ENCODE measurements at places on chromosomes 2 and 18.

DNA sequence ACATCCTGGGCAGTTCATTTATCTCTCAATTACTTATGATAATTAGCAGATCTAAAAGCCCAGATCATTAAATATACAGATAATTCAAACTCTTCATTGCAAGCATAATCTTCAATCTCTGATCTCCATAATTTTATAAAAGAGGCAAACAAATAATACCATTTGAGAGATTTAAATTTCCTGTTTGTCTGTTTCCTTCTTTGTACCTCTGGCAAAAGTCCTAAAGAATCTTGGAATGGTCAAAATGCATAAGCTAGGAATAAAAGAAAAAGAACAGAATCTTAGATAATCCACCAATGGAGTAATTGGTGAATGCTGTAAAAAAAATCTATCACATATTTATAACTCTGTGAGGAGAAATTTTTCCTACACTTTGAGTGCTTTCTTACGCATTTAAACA is 1080.9 kb upstream of the ZEB2 start:
- DNase-seq: no peak

DNA sequence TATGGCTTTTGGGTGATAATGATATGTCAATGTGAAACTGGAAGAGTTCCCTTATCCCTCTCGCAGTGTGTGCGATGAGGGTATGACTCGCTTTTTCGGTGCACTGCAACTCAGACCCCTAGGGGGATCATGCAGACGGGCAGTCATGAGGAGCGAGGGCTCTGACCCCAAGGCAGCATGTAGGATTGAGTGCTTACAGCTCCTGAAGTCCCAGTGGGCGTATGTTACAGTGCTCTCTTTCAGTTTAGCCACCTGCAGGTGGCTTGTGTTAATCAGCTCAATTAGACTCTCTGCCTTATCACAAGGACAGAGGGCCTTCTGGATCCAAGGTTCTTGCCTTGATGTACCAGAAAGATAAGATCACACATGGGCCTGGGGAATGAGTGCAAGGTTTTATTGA is 1269.9 kb upstream of the GYPC start:
- DNase-seq: no peak

- DNase-seq: no peak
These were observed 11.4 kb upstream of the XPO1 start for GRCh38 chr2:61549546-61549945.

- DNase-seq: peak; percentile 65
These were observed 84.8 kb downstream of the CTIF start for GRCh38 chr18:48623468-48624235.

DNA sequence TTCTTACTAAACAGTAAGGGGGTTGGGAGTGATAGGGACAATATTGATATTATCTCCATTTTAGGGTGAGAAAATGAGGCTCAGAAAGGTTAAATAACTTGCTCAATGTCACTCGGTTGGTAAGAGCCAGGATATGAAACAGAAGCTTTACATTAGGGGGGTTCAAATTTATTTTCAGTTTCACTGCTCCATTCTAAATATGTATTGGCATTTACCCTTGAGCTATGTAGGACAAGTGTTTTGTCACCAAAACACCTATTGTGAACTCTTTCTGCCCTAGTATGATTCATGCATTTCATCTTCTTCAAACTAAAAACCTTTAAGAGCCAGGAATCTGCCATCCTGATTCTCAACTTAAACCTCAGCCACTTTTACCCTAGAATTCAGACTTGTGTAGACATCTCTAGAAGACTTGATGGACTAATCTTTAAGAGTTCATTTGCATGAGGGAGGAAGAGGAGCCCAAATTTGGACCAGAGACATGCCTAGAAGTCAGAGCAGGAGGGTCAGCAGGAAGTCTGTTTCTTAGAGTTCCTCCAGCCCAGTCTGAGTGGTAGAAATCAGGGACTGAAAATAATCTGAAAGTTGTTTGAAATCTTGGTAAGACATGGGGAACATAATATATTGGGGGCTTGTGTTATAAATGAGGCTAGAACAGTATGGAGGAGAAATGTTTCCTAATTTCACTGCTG is 129.4 kb upstream of the ATP5MC3 start:
- no peak for DNase-seq

DNA sequence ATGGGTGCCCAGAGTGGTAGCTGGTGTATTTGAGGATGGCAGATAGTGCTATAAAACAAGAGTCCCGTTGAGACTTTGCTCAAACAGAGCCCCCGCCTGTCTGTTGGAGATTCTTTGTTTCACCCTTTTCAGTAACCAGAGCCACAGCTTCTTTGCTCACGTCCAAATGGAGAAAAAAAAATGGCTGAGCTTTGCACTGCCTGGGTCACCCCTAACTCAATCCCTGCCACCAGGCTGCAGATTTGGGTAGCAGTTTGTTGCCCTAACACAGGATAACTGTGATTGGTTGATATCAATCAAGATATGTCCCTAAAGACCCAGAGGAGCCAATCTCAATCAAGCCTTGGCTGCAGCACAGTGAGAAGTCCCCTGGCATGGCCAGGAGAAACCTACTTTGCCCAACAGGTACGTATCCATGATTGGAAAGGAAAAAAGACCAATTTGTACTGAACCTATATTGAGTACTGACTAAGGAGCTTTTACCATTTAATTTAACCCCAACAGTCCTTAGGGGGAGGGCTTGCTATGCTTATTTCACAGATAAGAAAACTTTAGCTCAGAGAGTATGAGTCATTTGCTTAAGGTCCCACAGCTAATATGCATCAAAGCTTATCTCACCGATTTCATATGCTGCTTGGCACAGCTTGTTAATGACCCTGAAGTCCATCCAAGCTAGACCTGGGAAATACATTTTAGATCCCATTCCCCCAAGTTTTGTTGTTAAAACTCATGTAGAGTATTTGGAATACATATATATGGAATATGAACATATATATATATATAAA is 72.0 kb upstream of the SH3BP4 start:
- DNase-seq: no peak

GRCh38 chr2:84779781-84780180 is 101.1 kb downstream of the TRABD2A start:
- DNase-seq: no peak

- no peak for DNase-seq
These were observed 47.2 kb downstream of the EML6 start for GRCh38 chr2:54770676-54771075.

DNA sequence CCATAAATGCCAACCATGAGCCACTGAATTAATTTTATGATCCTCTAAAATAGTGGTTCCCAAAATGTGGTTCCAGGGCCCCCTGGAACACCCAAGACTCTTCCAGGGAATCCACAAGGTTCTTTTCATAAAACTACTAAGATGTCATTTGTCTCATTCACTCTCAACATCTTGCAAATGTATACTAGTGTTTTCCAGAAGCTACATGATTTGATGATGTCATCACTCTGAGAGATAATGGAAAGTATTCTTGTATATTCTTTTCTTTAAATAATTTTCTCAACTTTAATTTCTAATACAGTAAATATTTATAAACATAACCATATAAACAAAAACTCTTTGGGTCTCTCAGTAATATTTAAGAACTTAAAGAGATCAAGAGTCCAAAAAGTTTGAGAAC is 57.0 kb downstream of the NRXN1 start:
- DNase-seq: no peak

- no peak for DNase-seq
These were observed 64.8 kb upstream of the CYTIP start for GRCh38 chr2:157508676-157509075.

DNA sequence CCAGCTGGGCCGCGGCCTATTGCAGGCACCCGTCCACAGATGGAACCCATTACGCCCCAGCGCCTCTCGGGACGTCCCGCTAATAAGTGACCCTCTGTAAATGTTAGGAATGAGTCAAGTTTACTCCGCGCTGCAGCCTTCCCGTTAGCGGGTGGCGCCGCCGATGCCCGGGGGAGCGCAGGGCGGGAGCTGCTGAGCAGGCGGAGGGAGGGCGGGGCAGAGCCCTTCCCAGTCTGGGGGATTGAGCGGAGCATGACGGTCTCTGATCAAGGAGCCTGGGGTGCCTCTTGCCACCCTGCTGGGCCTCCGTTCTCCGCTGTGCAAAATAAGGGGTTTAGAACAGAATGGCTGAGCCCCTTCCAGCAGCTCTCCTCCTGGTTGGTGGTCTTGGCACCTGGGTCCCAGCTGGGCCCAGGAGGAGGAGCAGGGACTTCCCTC is 10.5 kb downstream of the CROCC2 start:
- peak; percentile 41 for DNase-seq

DNA sequence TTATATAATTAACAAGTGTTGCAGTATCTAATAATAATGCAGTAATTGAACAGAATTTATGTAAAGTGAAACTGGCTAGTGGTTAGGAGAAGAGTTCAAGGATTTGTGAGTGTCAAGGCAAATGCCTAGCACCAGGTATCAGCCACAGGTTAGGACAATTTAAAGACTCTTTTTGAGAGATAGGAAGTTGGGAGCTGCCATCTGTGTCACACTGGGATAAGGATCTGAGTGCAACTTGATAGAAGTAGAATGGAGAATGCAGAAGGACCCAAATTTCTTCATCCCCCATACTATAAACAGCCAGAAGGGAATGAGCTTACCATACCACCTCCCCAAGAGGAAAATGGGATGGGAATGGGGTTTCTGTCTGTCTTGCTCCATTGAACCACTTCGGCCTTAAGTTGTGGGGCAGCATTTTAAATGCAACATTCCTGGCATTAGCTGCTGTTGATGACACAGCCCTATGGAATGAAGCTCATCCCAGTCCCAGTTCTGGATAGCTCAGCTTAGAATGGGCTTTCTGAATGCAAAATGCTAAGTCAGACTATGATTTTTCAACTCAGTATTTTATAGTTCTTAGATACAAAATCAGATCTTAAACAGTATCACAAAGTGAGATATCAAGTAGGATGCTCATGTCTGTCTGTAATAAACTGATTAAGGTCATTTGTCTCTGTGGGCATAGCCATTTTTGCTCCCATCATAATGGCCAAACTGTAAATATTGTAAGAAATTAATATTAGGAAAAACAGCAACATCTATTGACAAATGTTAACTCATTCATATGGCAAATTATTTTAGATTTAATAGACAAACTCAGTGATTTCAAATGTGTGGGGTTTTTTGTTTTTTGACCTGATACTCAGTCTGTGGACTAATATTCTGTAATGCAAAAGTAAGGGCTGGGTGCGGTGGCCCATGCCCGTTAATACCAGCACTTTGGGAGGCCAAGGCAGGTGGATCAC is 44.0 kb downstream of the GPR155 start:
- DNase-seq: peak; percentile 73

- DNase-seq: peak; percentile 14
These were observed at the start of gene DPP10 for GRCh38 chr2:114442510-114442909. Gene DPP10 (plus strand): TSS chr2:114442641.

DNA sequence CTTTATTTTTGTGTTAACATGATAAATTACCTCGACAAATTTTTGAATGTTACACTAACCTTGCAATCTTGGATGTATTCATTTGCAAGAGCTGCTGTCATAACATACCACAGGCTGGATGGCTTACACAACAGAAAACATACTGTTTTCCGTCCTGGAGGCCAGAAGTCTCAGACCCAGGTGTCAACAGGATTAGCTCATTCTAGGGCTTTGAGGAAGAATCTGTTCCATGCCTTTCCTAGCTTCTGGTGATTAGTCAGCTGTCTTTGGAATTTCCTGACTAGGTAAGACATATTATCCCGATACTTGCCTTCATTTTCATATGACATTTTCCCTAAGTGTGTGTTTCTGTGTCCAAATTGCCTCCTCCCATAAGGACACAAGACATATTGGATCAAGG is 188.6 kb upstream of the CDH19 start:
- DNase-seq: no peak

- DNase-seq: peak; percentile 91
These were observed 86.6 kb upstream of the CAVIN2 start for GRCh38 chr2:191933307-191934105.

DNA sequence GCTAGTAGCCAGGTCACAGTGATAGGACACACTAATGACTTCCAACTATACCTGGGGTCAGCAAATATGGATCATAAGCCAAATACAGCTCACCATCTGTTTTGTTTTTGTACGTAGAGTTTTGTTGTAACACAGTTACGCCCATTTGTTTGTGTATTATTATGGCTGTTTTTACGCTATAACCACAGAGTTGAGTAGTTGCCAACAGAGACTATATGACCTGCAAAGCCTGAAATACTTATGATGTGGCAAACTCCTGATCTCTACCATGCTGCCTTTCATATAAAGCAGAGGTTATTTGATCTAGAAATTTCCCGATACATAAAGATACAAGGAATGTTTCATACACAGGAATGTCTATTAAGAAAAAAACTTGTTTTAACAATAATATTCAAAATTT is 152.2 kb downstream of the HNMT start:
- no peak for DNase-seq

DNA sequence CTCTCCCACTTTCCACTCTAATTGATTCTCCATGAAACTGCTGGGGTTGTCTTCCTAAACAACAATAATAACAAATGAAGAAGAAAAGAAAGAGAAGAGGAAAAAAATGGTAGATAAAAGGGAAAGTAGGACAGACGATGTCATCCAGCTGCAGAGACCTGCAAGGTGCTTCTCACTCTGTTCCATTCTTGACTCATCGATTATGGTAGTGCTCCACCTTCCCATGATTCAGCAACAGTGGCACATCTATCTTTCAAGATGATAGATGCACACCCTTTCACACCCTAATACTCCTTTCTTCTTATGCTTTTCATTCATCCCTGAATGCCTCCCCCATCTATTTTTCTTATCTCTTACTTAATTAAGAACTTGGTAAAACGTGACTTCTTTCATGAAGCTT is 610.2 kb downstream of the NR4A2 start:
- no peak for DNase-seq

- DNase-seq: no peak
These were observed 162.1 kb downstream of the KCNH7 start for GRCh38 chr2:162676515-162676914.

- DNase-seq: no peak
These were observed 96.2 kb upstream of the EPAS1 start for GRCh38 chr2:46200861-46201605.

GRCh38 chr2:235979753-235980435 is 188.3 kb downstream of the GBX2 start:
- no peak for DNase-seq

- DNase-seq: peak; percentile 27
These were observed 128.4 kb upstream of the CBLN2 start for GRCh38 chr18:72672364-72673184.

GRCh38 chr2:231387904-231388724 is 7.4 kb upstream of the B3GNT7 start:
- peak; percentile 76 for DNase-seq

DNA sequence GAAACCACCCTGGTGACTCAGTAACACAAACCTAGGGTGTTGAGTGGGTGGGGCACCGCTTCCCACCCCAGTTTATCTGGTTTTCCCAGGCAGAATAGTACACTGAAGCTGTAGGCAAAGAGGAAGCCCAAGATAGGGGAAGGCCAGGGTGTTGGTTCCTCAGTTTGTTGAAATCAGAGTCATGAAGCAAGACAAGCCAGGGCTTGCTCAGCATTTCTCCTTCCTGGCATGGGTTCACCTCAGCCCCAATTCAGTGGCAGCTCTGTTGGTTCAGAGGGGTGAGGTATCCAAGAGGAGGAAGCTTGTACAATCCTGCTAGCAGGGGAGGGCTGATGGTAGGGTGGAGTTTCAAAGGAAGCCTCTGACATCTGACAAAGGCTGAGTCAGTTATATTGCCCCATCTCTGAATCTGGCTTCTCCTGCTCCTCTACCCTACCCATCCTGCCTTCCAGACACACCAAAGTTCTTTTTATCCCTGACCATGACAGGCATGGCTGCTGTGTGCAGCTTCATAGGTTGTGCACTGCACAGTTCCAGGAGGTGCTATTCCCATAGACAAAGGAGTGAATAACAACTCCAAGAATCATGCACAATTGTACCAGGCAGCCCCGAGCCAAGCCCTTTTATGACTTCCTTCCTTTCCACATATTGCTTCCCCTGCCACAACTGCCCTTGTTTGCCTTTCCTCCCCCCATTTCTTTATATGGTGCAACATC is 24.9 kb upstream of the RAB10 start:
- peak; percentile 49 for DNase-seq

Measured in myocyte (in vitro differentiated cells).